Motor neuron (in vitro differentiated cells): ENCODE measurements at places on chromosomes 7 and 10. TPM values are rescaled to one million over a fixed set of nuclear protein-coding genes. Genes with fewer than 3 reads are reported as not detected.

The WDR11 gene
- 105 and 146 TPM in 2 replicates for total RNA-seq

The TAS2R4 gene
- 1.4 and 5.8 TPM in 2 replicates for total RNA-seq

The FBXO24 gene
- 0.82 and 0.83 TPM in 2 replicates for total RNA-seq

The AKR1E2 gene
- 2.9 and 3.0 TPM in 2 replicates for total RNA-seq

The DYDC2 gene
- 1.2 and 2.3 TPM in 2 replicates for total RNA-seq

The PLCE1 gene
- 1.5 and 1.6 TPM in 2 replicates for total RNA-seq

The TMEM213 gene
- 0.15 TPM in 1 of 2 replicates, not detected in the other for total RNA-seq

The CLCN1 gene
- 0.16 and 0.25 TPM in 2 replicates for total RNA-seq

The PRSS37 gene
- 0.33 and 0.50 TPM in 2 replicates for total RNA-seq

The SFTPA1 gene
- total RNA-seq, result 1.4 TPM in 1 of 2 replicates, not detected in the other

The UCMA gene
- total RNA-seq, result not detected in 2 replicates

The AKR1B15 gene
- total RNA-seq, result not detected in 2 replicates

The AKR1D1 gene
- 0.24 and 0.62 TPM in 2 replicates for total RNA-seq

The CPA4 gene
- total RNA-seq, result 45.6 and 55.0 TPM in 2 replicates

The SDK1 gene
- 23.0 and 25.3 TPM in 2 replicates for total RNA-seq

The RASA4B gene
- 5.9 and 6.6 TPM in 2 replicates for total RNA-seq

The BAG3 gene
- 18.8 and 19.0 TPM in 2 replicates for total RNA-seq

The LIPF gene
- 0.33 TPM in 1 of 2 replicates, not detected in the other for total RNA-seq

The OPN1SW gene
- total RNA-seq, result not detected in 2 replicates

The DLX6 gene
- total RNA-seq, result 0.10 and 0.32 TPM in 2 replicates

The MET gene
- total RNA-seq, result 10.9 and 12.9 TPM in 2 replicates

The NODAL gene
- 0.54 and 0.93 TPM in 2 replicates for total RNA-seq

The MOGAT3 gene
- total RNA-seq, result 0.62 and 0.78 TPM in 2 replicates

The FXYD4 gene
- total RNA-seq, result not detected in 2 replicates

The CDNF gene
- 1.2 and 2.0 TPM in 2 replicates for total RNA-seq

The SPDYE2B gene
- total RNA-seq, result not detected in 2 replicates

The UTF1 gene
- total RNA-seq, result not detected in 2 replicates

The MICALL2 gene
- total RNA-seq, result 4.4 and 4.6 TPM in 2 replicates

The UBTD1 gene
- 7.8 and 9.0 TPM in 2 replicates for total RNA-seq

The MNX1 gene
- total RNA-seq, result 7.5 and 14.8 TPM in 2 replicates

The ADAMTS14 gene
- 0.24 and 0.29 TPM in 2 replicates for total RNA-seq

The MGAM2 gene
- total RNA-seq, result 0.13 TPM in 1 of 2 replicates, not detected in the other

The SLC12A9 gene
- total RNA-seq, result 14.0 and 15.2 TPM in 2 replicates
